ENCODE measurements at places on chromosomes 3 and 15.

- DNase-seq, result no peak
These were observed 144.2 kb upstream of the ARHGEF26 start for GRCh38 chr3:153976891-153977554.

- no peak for DNase-seq
These were observed 291.6 kb upstream of the TGFBR2 start for GRCh38 chr3:30314757-30315325.

DNA sequence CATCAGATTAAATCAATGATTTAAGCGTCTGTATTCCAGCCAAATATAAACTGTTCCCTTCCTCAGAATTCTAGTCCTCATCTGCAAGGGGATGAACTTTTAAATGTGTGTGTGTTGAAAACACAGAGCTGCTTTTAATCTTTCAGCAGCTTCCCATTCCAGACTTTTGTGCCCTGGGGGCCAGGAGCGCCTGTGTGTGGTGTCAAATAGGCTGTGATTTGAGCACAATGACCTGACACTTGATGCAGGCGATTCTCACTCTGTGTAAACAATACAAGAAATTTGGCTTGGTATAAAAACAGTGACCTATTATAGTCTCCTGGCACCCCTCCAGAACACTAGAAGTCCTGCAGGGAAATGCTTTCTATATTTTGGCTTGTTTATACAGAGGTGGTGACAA is 274.6 kb upstream of the ROPN1 start:
- DNase-seq, result peak; percentile 94

GRCh38 chr3:17752876-17753631 is 10.6 kb upstream of the TBC1D5 start:
- DNase-seq, result no peak

- no peak for DNase-seq
These were observed 531.2 kb upstream of the SEMA6D start for GRCh38 chr15:47186075-47186474.

- DNase-seq, result no peak
These were observed 160.7 kb upstream of the TNIK start for GRCh38 chr3:171620825-171621434.

- DNase-seq, result no peak
These were observed 147.1 kb upstream of the GBE1 start for GRCh38 chr3:81908561-81908960.

GRCh38 chr3:58026598-58026997 is 18.4 kb downstream of the FLNB start:
- no peak for DNase-seq

DNA sequence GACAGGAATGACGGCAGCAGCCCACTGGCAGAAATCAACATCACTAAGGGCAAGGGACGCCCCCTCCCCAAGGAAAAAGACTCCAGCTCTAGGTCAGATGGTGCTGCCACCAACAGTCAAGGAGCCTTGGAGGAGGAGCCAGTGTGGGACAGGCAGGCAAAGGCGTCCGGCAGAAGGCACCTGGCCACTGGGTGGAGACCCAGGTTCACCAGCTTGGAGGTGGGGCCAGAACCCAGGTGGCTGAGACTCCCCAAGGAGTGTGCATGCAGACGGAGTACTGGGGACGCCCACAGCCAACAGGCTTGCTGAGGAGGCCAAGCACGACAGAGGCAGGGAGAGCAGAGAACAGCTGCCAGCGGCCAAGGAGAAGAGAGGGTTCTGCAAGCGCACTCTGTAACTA is 35.2 kb downstream of the PTPN23 start:
- no peak for DNase-seq

GRCh38 chr3:145492456-145492855 is 668.5 kb downstream of the PLOD2 start:
- no peak for DNase-seq

GRCh38 chr3:1752205-1752604 is 346.5 kb upstream of the CNTN4 start:
- DNase-seq, result no peak

DNA sequence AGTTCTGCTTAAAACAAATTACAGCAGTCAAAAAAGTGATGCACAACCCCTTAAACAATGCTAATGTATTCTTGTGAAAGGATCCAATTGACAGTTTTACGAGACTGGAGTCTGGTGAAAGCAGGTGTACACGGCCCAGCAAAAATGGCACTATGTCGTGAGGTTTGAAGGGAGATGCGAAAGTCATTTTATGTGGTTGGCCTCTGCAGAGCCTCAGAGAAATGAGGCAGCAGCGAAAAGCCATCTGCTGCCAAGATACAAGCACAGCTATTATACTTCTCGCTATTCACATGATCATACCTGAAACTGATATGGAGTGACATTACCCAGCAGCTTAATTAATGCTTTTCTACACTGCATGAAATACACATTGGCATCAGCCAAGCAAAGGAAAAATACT is 36.4 kb downstream of the MECOM start:
- DNase-seq, result peak; percentile 95

GRCh38 chr3:45037720-45038455 is 11.8 kb downstream of the CLEC3B start:
- peak; percentile 75 for DNase-seq

DNA sequence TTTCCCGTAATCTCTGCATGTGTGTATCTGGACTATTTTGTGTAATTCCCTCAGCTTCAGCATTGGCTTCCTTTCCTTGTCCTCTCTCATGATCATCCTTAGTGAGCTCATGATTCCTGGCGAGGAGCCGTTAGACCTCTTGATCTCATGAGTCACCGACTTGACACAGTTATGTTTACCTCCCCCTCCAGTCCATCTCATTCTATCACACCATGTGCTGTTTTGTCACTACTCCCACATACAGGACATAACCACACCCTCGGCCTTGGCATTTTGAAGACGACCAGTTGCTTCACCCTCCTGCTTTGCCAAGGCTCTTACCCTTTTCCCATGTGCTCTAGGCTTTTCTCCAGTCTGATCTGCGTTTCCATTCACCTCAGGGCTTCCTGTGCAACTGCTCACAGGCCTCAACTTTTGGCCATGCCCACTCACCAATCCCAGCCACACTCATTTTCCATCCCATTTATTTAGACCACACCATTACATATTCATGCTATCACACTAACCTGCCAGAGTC is 41.5 kb downstream of the CP start:
- DNase-seq, result peak; percentile 6

- DNase-seq, result no peak
These were observed 30.1 kb upstream of the LRRC3B start for GRCh38 chr3:26592451-26592850.

DNA sequence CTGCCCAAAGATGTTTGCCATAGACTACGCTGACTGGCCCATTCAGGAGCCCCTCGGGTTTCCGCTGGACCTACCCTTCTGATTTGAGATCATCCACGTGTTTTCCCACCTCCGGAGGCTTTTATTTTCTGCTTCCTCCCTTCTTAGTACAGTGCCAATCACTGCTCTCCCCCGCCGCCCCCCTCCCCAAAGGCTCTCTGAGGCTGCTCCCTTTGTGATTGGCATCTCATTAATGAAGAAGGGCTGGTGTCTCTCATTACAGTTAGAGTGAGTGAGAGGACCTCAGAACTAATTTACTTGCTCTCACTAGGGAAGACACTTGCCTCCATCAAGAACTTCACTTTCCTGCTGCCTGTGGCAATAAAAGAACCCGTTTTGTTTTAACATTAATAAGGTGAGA is 284.7 kb upstream of the ICE2 start:
- no peak for DNase-seq

DNA sequence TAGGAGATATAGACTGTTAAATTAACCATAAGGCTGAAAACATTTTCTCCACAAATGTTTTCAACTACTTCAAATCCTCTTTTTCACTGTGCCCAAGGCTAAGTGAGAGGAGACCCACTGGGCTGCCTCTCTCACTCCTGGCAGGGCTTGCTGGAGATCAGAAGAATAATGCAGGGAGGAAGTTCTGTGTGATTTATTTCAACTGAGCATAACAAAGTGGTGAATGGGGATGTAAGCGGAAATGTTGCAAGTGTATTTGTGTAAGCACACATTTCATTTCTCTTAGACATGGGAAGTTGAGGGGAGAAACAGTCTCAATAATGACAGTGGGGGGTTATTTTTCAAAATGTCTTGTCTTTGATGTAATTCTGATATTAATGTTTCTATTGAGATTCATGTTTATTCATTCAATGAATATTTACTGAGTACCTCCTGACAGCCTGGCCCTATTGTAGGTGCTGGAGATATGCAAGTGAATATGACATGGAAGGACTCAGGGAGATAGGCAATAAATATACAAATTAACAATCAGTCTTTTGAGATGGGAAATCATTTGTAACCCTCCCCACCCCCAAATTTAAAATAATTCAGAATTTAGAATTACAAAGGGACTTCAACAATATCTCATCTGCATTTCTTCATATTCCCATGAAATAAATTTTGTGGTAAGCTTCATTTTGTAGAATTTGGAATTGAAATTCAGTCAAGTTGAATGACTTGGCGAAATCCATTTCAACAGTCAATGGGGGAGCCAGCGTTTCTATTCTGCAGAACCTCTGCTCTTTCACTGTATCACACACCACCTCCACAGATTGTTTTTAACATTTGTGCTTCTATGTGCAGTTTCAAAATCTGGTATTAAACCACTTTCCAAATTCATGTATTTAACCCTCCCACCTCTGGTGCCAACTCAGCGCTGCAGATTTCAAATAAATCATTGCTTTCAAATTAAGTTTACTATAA is 247.2 kb downstream of the SLC9A9 start:
- peak; percentile 7 for DNase-seq

DNA sequence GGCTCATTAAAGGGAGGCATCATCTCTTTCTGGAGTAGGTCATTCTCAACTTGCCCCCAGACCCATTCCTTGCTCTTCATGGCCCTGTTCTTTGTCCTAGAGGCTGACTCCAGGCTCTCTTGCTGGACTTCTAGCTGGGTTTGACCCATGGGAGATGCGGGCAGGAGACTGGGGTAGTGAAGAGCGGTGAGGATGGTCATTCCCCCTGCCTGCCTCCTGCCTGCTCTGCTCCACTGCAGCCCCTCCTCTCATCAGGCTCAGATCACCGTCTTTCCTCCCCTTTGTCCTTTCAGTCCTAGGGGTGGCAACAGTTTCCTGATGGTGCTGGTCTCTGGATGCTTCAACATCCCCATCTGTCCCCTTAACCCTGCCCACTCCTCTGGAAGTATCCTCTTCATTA is 170.9 kb downstream of the ABHD5 start:
- DNase-seq, result no peak

DNA sequence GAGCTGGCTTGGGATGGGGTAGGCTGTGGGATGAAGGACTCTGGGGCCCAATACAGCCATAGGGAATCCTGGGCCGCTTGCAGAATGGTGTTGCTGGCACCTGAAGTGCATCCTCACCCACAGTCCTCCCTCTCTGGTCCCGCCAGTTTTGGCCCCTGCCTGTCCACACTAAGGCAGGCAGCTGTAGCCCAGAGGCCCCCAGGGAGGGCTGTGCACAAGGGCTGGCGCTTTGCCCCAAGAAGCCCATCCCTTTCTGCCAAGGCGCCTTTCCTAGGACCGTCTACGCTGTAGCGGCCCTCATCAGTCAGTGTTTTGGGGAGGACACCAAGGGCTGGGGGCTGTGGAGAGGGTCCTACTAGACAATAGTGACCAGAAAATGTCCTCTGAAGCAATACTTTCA is 116.2 kb upstream of the ABHD17C start:
- DNase-seq, result no peak

- no peak for DNase-seq
These were observed 10.6 kb downstream of the RBMS3 start for GRCh38 chr3:29291260-29291981.

- no peak for DNase-seq
These were observed 153.5 kb downstream of the DNAJB8 start for GRCh38 chr3:128313071-128313725.

GRCh38 chr3:140530603-140531002 is 147.3 kb upstream of the TRIM42 start:
- DNase-seq, result no peak

DNA sequence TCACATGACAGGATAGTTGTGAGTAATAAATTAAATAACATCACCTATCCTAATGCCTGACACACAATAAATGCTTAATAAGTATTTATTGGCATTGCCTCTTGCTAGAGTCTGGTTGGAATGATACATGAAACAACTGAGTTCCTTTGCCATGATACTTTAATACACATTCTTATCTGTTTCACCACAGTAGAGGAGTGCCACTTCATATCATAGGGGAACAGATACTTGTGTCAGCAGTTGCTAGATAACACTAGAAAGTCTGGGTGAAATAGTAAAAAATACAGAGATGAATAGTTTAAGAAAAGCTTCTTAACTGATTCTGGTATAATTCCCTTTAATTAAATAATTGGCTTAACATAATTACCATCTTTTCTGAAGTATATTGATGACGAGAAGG is 380.0 kb upstream of the GOLIM4 start:
- no peak for DNase-seq

DNA sequence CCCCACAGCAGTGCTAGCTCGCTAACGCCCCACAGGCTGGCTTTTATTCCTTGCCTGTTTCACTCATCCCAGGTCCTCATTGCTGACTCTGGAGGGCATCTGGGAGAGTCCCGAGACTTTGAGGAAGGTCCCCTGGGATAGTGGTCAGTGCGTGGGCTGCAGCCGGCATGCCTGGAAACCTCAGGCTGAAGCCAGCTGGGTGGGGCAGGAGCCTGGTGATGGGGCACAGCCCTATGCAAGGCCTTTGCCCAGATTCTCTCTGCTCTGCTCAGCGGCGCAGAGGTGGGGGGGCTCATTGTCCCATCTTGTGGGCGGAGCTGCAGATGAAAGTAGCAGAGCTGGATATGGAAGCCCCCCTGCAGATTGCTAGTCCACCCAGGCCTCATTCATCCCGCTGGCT is 55.7 kb upstream of the SMAD6 start:
- no peak for DNase-seq

- DNase-seq, result no peak
These were observed 495.3 kb upstream of the AGTR1 start for GRCh38 chr3:148202386-148202785.

- no peak for DNase-seq
These were observed 241.6 kb downstream of the ZNF621 start for GRCh38 chr3:40766396-40766795.

DNA sequence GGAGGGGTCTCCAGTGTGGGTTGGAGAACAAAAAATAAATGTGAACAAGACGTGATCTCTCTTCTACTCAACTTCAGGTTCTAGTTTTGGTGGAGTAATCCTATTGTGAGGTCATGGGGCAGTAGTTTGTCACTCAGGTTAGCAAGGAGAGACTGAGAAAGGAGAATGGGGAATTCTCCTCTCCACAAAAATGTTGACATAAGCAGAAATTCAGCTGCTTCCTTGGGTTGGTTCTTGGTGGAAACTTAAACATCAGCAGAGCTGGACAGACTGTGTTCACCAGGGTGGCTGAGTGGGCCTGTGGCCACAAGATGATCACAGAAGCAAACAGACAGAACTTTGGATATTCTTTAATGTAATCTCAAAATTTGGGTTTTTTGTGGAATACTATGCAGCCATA is 78.7 kb downstream of the EPHB1 start:
- no peak for DNase-seq

- peak; percentile 31 for DNase-seq
These were observed 34.8 kb downstream of the COMMD2 start for GRCh38 chr3:149717391-149718056.

DNA sequence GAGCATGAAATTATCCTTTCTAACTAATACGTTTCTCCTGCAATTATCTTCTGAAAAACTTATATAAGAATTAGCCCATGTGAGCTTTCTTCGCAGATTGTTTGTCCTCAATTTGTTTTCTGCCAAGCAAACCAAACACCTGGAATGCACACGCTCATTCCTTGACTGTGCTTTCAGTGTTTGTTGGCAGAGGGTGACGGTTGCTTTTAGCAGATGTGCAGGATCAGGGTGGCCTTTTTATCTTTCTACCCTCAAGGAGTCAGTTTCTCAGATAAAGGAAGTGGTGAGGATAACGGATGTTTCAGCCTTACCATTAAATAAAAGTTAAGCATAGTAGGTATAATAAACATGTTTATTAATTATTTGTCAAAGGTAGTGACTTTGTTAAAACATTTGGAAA is 15.2 kb downstream of the ARPP21 start:
- DNase-seq, result no peak
